ENCODE measurements at places on chromosomes 7 and 10.

DNA sequence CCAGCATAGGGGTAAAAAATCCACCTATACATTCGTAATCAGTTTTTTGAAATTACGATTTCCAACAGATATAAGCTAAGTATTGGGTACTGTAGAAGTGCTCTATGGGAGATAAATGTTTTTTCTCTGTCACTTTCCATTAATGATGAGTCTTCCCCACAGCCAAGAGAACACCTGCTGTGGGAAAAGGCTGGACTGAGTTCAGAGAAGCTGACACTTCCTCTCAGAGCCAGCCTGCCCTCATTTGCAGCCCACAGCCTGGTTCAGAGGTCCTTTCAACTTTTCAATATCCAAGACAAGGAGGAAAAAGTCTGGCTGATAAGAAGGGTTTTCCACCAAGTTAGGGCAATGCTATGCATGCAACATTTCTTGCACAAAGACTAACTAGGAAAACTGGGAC, 64.5 kb upstream of the DNAJB12 start:
- peak; percentile 5 for DNase-seq

GRCh38 chr7:5012985-5013384, 32.7 kb upstream of the RBAK start:
- DNase-seq, result no peak

DNA sequence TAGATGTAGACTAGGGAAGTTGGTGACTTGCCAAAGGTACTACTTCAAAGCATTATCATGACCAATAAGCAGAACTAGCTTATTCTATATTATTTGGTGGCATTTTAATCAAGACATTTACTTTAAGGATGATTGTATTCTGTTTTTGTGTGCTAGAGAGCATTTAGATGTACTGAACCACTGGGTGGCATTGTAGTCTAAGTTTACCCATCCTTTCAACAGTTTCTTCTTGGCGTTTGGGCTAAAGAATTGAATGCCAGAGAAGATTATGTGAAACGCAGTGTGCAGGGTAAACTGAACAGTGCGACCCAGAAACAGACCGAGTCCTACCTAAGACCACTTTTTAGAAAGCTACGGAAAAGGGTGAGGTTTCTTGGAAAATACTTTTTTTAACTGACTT, 26.8 kb downstream of the PRPF18 start:
- DNase-seq, result peak; percentile 48

DNA sequence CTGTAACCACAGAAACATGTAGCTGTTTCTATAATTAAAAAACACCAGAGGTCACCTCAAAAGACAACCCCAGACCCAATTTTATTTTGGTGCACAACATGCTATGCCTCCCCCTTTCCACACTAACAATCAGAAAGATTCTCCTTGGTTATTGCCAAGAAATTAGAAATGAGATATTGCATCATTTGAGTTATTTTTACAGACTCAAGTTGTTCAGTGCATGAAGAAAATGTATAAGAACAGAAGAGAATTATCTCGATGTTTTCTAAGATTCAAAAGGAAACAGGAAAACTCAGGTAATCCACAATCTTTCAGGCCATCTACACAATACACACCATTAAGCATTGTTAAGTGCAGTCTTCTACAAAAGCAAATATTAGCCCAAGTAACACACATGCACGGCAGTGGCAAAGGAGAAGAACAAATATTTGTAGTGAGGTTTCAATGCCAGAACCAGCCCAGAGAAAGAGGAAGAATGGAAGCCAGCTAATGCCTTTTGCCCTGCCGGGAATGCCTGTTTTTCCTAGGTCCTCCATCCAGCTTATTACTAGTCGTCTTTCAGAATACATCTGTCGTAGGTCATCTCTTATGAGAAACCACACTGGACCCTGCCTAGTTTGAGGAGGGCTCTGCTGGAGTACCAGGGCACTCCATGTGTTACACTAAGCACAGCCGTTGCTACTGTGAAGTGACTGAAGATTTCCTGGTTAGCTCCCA, 67.6 kb upstream of the C1GALT1 start:
- no peak for DNase-seq

GRCh38 chr7:83072576-83073517, 89.8 kb downstream of the PCLO start:
- no peak for DNase-seq

GRCh38 chr10:124429576-124429975, 10.9 kb upstream of the OAT start:
- no peak for DNase-seq

DNA sequence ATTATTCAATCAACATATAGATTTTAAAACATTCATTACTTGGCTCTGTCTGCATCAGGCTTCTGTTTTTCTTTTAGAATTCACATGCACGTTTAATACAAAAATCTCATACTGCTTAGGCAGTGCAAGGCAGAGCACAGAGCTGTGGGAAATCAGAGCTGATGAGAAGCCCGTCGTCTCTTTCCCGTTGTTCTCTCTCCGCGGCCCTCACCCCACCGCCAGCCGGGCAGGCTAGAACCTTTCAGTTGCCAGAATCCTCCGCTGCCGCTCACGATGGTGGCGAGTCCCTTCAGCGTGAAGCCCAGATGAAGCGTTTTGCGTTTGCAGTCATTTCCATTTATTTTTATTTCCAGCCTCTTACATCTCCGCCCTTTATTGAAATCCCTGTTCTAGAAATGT, 648.2 kb downstream of the SDK1 start:
- no peak for DNase-seq

- DNase-seq, result peak; percentile 77
Measured at GRCh38 chr10:124946945-124947344, 5.0 kb downstream of the ZRANB1 start.

DNA sequence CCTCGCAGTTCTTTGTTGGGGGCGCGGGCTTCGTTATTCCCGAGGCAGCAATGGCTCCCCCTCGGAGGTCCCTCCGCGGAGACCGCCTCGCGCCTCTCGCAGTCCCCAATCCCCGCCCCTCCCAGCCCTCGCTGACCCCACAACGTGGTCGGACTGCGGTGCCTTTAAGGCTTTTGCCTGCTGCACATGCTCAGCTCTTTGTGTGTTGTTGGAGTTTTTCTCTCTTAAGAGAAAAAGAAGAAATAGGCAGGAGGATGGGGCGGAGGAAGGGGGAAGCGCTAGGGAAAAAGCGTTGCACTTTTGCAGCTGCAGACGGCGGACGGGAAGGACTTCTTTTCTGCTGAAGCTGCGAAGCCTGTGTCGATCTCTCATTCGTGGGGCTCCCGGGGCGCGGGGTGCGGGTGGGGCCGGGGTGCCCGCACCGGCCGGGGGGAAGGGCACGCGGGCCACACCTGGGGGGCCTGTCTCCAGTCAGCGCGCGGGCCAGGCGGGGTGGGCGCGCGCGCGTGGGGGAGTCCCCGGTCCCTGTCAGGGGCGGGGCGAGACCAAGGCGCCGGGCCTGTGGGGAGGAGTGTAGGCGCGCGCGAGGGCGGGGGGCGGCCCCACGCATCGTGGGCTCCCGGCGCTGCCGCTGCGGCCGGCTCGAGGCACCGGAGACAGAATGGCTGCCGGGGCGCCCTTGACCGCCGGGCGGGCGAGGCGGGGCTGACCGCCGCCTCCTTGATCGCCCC, 445 bp upstream of the ATRNL1 start:
- DNase-seq, result peak; percentile 64

- DNase-seq, result no peak
Measured at GRCh38 chr10:6077071-6077675, 11.7 kb upstream of the RBM17 start.

- no peak for DNase-seq
Measured at GRCh38 chr7:66845379-66846095, 75.5 kb upstream of the TMEM248 start.

DNA sequence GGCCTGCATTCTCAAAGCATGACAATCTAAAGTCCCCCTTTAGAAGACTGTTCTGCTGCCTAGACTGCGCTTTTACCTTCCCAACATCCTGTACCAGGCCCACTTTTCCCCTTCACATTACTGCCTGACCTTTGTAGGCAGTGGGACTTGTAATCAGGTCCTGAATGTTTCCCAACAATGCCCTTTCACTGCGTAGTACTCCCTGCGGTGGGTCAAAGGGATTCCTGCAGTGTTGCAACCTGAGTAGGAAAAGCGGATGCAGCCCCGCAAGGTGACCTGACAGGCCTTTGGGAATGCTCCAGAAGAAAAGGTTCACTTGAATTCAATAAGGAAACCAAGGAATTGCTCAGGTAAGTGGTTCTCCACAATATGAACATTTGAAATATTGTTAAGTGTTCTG, 4.9 kb upstream of the TCAF1 start:
- no peak for DNase-seq

DNA sequence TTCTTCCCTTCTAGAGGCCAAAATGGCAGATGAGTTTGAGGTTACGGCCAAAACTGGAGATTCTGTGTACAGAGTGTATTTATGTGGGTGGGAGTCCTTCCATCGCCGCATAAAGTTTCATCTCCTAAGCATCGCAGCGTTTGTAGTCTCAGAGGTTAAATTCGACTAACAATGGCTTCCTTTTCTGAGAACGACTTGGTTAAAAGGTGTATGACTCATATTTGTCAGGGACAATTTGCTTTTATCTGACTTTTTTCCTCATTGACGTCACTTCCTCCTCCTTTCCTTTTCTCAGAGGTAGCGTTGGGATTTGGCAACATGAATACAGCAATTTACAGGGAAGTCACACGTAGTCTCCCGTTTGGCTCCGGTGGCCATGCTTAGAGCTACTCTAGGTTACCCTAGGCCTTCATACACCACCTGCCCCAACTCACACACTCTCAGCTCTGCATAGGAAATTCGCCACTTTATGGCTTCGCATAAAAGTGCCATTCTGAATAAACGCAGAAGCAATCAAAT, 37.6 kb upstream of the TCF7L2 start:
- no peak for DNase-seq

DNA sequence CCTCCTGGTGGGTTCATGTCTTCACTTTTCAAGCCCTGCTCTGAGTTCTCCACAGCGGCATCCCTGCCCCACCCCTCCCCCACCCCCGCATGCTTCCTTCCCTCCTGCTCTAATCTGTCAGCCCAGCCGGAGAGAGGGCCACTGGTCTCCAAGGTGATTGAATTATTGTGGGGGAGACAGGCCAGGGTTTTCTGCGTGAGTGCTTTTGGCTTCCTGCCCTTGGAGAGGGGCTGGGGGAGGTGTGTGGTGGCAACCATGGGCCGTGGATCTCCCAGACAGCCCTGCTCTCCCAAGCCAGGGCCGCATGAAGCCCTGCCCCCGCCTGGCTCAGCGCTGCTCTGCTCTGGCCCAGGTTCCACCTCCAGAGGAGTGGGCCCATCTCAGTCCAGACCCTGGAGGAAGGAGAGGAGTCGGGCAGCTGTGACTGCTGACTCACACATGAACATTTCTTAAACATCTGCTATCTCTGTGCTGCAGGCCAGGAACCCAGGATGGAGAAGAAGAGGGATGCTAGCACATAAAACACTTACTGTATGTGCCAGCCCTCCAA, 109.9 kb downstream of the ZMIZ1 start:
- DNase-seq, result peak; percentile 87

- DNase-seq, result no peak
Measured at GRCh38 chr7:4641091-4641666, 40.9 kb upstream of the FOXK1 start.

GRCh38 chr10:18133046-18133445, 7.2 kb upstream of the CACNB2 start:
- no peak for DNase-seq

DNA sequence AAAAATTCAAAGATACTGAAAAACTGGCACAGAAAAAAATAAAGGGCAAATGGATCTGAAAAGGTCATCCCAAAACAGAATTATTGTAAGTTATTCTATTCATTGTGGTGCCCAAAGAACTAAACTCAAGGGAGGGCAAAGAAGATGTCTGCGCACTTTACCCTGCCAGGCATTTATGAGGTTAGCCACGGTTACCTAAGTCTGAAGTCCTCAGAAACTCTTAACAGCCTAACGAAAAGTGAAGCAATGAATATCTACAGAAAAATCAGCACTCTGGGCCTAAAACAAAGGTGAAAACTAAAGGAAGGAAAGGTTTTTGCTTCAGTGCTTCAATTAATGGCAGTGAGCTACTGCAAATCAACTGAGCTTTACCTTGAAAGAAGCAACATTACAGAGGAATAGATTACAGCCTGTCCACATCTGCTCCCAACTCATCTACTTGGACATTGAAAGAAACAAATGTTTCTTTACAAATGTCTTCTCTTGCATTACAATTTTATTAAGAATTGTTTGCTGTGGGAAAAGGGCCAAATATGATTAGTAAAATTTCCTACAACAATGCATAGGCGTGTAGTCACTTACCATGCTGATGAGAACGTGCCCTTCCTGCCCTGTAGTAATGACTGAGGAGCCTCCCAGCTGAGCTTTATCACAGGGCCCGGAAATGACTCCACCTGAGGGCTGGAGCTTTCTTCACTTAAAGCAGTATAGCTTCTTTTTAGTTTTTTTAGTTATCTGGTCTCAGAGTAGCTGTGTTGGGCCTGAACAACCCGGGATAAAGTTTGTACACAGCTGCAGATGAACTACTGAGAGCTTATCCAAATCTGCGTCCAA, at the start of gene TUBAL3:
Gene TUBAL3 (minus strand): TSS at position 621 of the 834 bp plus-strand sequence. CDS start 36 bp downstream, at position 585.
- no peak for DNase-seq

DNA sequence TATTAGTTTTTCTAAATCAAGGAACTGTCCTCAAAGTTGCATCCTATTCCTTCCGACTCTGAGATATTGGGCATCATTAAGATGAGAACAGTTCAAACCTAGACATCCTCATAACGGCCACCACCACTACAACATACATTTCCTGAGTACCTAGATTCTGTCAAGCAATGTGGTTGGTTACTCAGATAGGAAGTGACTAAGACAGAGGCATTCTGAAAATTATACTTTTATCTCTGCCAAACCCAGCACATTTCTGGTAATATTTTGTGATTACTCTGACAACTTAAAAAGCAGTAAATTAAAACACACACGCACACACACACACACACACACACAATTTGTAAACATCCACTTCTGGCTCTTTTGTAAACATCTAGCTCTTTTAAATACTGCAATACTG, 291.2 kb upstream of the MEOX2 start:
- peak; percentile 61 for DNase-seq

DNA sequence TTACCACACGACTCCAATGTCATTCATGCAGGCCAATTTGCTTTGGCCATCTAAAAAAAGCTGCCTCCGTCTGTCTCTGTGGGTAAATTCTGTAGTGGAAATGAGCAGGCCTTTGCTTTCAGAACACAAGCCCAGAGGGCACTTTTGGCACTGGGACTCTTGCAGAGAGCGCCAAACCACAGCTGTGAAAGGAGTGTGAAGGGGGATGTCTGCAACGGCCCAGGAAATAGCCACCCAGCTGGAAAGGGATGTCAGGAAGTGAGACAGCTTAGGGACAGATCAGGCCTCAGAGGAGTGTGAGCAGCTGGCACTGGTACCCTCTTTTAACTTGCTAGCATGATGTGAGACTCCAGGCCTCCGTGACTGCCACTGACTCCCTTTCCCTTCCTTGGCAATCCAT, 152.4 kb downstream of the DKK1 start:
- peak; percentile 80 for DNase-seq

GRCh38 chr10:62076891-62077290, 175.4 kb downstream of the ARID5B start:
- peak; percentile 81 for DNase-seq

DNA sequence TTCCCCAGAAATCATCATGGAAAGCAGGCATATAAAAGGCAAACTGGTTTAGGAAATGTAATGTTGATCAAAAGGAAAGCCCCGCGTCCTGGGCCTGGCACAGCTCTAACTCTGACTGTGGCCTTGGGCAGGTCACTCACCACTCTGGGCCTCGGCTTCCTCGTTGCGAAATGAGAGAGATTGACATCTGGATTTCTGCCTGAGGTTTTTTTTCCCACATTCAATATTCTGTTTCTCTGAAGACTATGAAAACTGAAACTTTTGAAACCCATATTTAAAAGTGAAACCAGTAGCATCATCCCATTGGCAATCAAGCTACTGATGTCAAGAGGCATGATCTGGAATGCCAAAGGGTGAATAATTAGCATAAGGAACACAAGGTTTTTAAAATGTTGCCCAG, 369.7 kb upstream of the NPVF start:
- no peak for DNase-seq
